ENCODE measurements at places on chromosomes 7 and 10.

DNA sequence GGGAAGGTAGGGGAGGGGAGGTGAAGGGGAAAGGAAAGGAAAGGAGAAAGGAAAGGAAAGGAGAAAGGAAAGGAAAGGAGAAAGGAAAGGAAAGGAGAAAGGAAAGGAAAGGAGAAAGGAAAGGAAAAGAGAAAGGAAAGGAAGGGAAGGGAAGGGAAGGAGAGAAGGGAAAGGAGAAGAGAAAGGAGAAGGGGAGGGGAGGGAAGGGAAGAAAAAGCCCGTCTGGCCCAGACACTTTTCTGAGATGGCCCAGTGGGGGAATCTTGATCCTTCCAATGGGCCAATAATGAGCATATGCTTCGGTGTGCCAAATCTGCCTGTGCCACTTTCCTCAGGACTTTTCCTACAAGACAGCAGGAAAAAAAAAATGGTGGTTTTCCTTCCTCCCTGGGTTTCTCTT lies 64.5 kb downstream of the CH25H start:
- no peak for DNase-seq

- no peak for DNase-seq
These were observed 73.2 kb downstream of the SFMBT2 start for GRCh38 chr10:7337431-7338171.

GRCh38 chr10:98195120-98195519 lies 60.7 kb downstream of the R3HCC1L start:
- DNase-seq, result no peak

- no peak for DNase-seq
These were observed 101.1 kb downstream of the MAGI2 start for GRCh38 chr7:79352323-79352722.

DNA sequence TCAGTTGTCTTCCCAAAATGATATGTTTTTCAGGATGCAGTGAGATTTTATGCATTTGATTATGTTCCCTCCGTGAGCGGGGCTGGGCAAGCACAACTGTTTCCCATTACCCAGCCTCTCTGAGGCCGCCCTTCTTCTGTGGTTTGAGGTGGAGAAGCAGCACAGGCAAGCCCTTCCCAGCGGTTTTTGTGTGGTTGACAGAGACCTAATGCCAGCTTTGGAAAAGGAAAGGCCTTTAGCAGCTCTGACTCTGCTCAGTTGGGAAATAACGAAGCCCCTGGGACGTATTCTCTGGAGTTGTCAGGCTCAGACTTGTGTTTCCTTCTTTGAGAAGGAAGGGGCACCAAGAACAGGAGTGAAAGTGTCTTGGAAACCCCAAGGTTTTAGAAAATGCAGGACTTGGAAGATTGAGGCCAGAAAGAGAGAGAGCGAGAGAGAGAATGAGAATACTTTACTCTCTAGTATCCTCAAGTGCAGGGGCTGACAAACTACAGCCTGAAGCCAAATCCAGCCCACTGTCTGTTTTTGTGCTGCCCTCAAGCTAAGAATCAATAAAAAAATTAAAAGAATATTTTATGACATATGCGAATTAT lies 20.6 kb upstream of the PDCD4 start:
- DNase-seq, result no peak

- no peak for DNase-seq
These were observed 94.6 kb upstream of the RNF32 start for GRCh38 chr7:156545979-156546378.

DNA sequence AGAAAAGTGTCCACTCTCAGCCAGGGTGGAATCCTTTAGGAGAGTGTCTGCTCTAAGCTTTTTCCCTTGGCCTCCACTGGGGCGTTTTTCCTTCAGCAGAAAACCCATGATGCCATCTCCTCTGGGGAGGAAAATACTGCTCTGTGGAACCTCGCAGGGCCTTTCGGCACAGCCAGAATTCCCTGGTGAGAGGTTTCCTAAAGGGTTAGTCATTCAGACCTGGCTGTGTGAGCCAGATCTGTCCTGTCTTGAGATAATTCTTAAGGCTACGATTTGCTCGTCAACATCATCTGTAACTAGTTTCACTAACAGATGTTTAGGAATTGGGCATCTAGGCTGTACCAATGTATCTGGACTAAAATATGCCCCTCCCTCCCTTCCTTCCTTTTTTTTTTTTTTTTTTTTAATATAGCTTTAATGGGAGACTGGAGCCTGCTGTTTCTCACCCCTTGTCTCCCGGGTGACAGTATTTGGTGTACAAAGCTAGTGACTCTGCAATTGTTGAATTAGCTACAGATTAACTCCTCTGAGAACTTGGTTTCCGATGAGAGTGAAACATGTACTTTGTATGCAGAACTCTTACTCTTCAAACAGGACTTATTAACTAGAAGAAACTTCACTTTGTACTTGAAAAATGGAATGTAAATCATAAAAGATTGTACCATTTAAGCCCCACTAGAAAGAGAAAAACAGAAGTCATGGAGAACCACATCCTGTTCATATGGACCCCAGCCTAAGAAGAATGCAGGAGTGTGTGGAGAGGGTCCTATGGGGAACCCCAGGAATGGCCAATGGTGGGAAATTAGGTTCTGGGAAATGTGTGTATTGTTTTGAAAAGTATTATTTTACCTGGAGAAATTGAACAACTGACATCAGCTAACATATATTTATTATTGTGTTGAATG lies 230.9 kb downstream of the CAMK1D start:
- no peak for DNase-seq

GRCh38 chr7:155795951-155796350 lies 16.3 kb downstream of the SHH start:
- no peak for DNase-seq

Measured in T-helper 22 cell (primary cell).